ENCODE measurements at places on chromosomes 7 and 10. TPM values are rescaled to one million over a fixed set of nuclear protein-coding genes. Genes with fewer than 3 reads are reported as not detected.

Gene SH2D4B
- total RNA-seq, result 0.10 TPM

Gene CCDC3
- 0.10 TPM for total RNA-seq

Gene ZNF438
- 3.8 TPM for total RNA-seq

Gene PDK4
- not detected for total RNA-seq

Gene PRPF18
- 24.8 TPM for total RNA-seq

Gene OR13A1
- 0.15 TPM for total RNA-seq

Gene CNNM1
- total RNA-seq, result 0.57 TPM

Gene ITGA8
- total RNA-seq, result not detected

Gene FFAR4
- not detected for total RNA-seq

Gene UPK3B
- total RNA-seq, result 1.3 TPM

Gene ARHGEF35
- 4.2 TPM for total RNA-seq

Gene CREB3L2
- 25.7 TPM for total RNA-seq

Gene TFEC
- 0.17 TPM for total RNA-seq

Gene AGAP9
- 3.5 TPM for total RNA-seq

Gene VAX1
- not detected for total RNA-seq

Gene CPN1
- not detected for total RNA-seq

Gene MAT1A
- not detected for total RNA-seq

Gene CAMK2B
- not detected for total RNA-seq

Gene VSTM4
- total RNA-seq, result 0.15 TPM

Gene GRM3
- total RNA-seq, result not detected

Gene FAM13C
- total RNA-seq, result not detected

Gene NXPH1
- not detected for total RNA-seq

Gene ACSM6
- total RNA-seq, result not detected

Gene SH2B2
- total RNA-seq, result 0.50 TPM

Gene ZNF107
- total RNA-seq, result 25.6 TPM

Gene KCNIP2
- total RNA-seq, result 4.5 TPM

Gene TET1
- 3.0 TPM for total RNA-seq

Gene BTBD16
- not detected for total RNA-seq

Gene CYP2C9
- not detected for total RNA-seq

Gene C10orf105
- 0.71 TPM for total RNA-seq

Gene FRAT1
- 6.2 TPM for total RNA-seq

Gene PON1
- total RNA-seq, result not detected

Gene CTTNBP2
- not detected for total RNA-seq

Gene ADCY1
- 1.5 TPM for total RNA-seq

Gene ING3
- total RNA-seq, result 28.3 TPM

Gene POMZP3
- 12.4 TPM for total RNA-seq

Gene CALCR
- total RNA-seq, result not detected

Gene USP6NL
- total RNA-seq, result 3.1 TPM

Gene LMBR1
- 38.8 TPM for total RNA-seq

Gene ZCWPW1
- 2.7 TPM for total RNA-seq

Gene TMEM176A
- not detected for total RNA-seq

Gene PDE6C
- total RNA-seq, result not detected

Gene UCN3
- not detected for total RNA-seq

Gene JCAD
- not detected for total RNA-seq

Gene SNX13
- total RNA-seq, result 26.3 TPM

Gene ENTPD7
- total RNA-seq, result 5.8 TPM

Gene CALY
- not detected for total RNA-seq

Gene CLDN4
- not detected for total RNA-seq

Gene ZNF735
- not detected for total RNA-seq

Gene NKX2-3
- not detected for total RNA-seq

Gene YAE1
- total RNA-seq, result 16.1 TPM

Gene EPC1
- total RNA-seq, result 47.6 TPM

Gene ELFN1
- not detected for total RNA-seq

Gene TMEM273
- total RNA-seq, result 12.5 TPM

Gene CYP3A7
- total RNA-seq, result not detected

Gene TAS2R39
- not detected for total RNA-seq

Gene RAMP3
- total RNA-seq, result not detected
